Thoracic aorta (tissue), 2 donors: ENCODE measurements at places on chromosomes 13 and 19. TPM values are rescaled to one million over a fixed set of nuclear protein-coding genes. Genes with fewer than 3 reads are reported as not detected.

- H3K27me3 ChIP-seq, result no peaks in the 10 kb centered on the region
- H3K4me1 ChIP-seq, result peaks cover 7% of the 10 kb centered on the region
- H3K27ac ChIP-seq, result no peak overlapping the region
- no peaks in the 10 kb centered on the region for H3K36me3 ChIP-seq
- H3K4me3 ChIP-seq, result no peak overlapping the region
These were observed 17.3 kb downstream of the BICRA start for GRCh38 chr19:47626238-47626637.

DNA sequence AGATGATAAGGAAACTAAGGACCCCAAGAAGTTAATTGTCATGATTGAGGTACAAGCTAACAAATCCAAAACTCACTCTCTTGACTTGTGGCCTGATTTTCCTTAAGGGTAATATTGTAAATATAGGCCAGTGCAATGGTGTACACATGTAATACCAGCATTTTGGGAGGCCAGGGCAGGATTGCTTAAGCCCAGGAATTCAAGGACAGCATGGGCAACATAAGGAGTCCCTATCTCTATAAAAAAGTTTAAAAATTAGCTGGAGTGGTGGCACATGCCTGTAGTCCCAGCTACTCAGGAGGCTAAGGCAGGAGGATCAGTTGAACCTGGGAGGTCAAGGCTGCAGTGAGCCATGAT is 28.7 kb upstream of the GARRE1 start:
- H3K27me3 ChIP-seq, result no peaks in the 10 kb centered on the region
- no peak overlapping the region for H3K27ac ChIP-seq
- H3K36me3 ChIP-seq, result peaks cover 26% of the 10 kb centered on the region
- DNase-seq, result no peak

DNA sequence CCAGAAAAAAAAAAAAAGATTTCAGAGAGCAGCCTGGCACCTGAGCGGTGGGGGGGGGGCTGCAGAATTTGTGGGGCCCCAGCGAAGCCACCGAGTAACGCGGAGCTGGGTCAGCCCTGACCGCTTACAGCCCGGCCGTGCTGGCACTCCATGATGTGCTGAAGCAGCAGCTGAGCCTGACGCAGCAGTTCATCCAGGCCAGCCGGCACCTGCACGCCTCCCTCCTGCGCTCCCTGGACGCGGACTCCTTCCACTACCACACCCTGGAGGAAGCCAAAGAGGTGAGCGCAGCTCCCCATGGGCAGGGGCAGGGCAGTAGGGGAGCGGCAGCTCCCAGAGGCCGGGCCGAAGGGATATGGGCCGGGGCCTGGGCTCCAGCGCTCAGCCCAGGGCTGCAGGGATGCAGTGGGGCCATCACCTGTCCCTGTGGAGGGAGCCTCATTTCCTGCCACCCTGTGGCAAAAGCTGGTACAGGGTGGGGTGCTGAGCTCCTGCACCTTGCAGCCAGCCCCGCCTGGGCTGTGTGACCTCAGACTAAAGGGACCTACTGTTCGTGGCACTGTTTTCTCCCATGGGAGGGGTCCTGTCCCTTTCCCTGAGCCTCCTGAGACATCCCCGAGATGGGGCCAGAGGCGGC is 18.3 kb downstream of the C19orf44 start:
- no peaks in the 10 kb centered on the region for H3K27me3 ChIP-seq
- H3K36me3 ChIP-seq, result peaks cover 47% of the 10 kb centered on the region
- H3K4me1 ChIP-seq, result no peaks in the 10 kb centered on the region
- no peak overlapping the region for H3K27ac ChIP-seq

GRCh38 chr13:76043874-76044273 is 407.7 kb downstream of the LMO7 start:
- H3K36me3 ChIP-seq, result no peaks in the 10 kb centered on the region
- DNase-seq, result no peak

- no peak overlapping the region for H3K27ac ChIP-seq
- H3K36me3 ChIP-seq, result no peaks in the 10 kb centered on the region
- no peak for DNase-seq
These were observed 19.6 kb downstream of the CELF5 start for GRCh38 chr19:3243819-3244700.

GRCh38 chr13:27403203-27403678 is 21.2 kb upstream of the GTF3A start:
- no peaks in the 10 kb centered on the region for H3K27me3 ChIP-seq
- no peak for DNase-seq
- H3K36me3 ChIP-seq, result no peaks in the 10 kb centered on the region

DNA sequence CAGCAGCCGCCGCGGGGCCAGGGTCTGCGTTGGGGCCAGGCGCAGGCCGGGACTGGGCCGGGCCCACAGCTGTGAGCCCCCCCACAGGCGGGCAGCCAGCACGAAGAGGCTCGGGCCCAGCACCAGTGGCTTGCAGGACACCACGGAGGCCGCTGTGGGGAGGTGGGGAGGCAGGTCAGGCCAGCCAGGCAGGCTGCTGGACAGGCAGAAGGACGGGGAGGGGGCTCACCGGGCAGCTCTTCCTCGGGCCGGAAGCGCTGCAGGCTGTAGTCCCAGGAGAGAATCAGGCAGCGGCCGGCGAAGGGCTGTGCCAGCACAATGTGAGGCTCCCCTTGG is 8.3 kb downstream of the LGI4 start:
- no peaks in the 10 kb centered on the region for H3K27me3 ChIP-seq
- no peaks in the 10 kb centered on the region for H3K36me3 ChIP-seq
- peaks cover 30% of the 10 kb centered on the region for H3K4me1 ChIP-seq
- no peak for DNase-seq

DNA sequence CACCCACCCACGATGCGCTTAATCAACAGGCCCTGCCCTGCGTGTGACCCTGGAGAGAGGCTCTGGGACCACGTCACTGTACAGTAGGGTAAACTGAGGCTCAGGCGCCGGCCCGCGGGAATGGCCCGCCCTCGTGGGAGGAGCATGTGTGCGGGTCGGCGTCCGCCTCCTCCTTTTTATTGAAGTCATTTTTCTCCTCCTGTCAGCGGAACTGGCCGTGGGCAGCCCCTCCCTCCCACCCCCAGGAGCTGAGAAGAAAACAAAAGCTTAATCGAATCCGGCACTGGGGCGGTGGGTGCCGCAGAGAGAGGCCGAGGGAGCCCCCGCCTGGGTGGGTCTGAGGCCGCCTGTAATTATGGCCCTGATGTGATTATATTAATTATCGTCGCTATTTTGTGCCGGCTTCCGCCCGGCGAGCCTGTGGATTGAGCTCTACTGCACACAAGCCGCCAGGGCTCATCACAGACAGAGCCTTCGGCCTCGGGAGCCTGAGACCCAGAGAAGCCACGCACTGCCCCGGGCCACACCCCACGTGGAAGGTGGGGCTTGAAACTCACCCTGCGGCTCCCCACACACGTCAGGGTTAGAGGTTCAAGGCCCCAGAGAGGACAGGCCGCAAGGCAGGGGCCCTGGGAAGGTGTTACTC is 7.0 kb downstream of the C2CD4C start:
- H3K4me3 ChIP-seq, result no peak overlapping the region
- no peak overlapping the region for H3K27ac ChIP-seq
- H3K27me3 ChIP-seq, result no peaks in the 10 kb centered on the region
- no peak for DNase-seq
- no peaks in the 10 kb centered on the region for H3K36me3 ChIP-seq

The PRRG2 gene
- total RNA-seq, result not detected

GRCh38 chr19:46529622-46530451 is 34.2 kb upstream of the PNMA8B start:
- H3K36me3 ChIP-seq, result no peaks in the 10 kb centered on the region
- H3K27me3 ChIP-seq, result no peaks in the 10 kb centered on the region
- no peak overlapping the region for H3K27ac ChIP-seq
- no peak for DNase-seq
- H3K4me1 ChIP-seq, result peaks cover 3% of the 10 kb centered on the region

DNA sequence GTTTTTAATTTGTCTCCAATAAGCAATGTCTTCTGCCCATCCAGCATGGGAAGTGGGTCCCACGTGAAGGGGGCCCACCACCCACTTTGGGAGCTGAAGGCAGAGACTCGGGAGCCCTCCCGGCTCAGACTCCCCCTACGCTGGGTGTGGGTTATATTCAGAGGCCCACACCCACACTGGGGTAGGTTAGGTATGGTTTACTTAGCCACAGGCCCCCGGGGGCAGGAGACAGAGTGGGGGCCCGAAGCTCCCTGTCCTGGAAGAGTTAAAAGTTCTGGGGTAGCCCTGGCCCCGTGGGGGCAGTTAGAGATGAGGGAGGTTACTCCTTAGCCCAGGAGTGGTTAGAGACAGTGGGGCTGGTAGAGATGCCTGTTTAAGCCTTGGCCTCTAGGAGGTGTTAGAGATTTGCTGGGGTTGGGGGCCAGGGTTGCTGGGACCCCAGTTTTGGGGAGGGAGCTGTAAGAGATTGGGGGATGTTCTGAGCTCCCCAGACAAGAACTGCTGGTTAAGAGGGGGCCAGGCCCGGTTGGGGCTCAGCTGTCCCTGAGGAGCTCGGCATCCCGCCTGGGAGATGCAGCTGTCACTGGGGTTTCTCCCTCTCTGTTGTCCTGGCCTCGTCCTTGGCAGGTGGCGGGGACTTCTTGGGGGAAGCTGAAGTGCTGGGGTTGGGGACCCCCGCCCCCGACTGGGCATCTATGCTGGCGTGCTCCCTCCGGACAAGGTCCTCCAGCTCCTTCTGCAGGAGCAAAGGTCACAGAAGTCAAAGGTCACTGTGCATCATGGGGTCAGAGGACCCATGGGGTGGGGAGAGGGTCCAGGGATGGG is 712 bp upstream of the RINL start:
- H3K27ac ChIP-seq, result peak overlapping the region; percentile 34
- no peaks in the 10 kb centered on the region for H3K27me3 ChIP-seq
- DNase-seq, result no peak
- peaks cover 15% of the 10 kb centered on the region for H3K36me3 ChIP-seq
- no peaks in the 10 kb centered on the region for H3K4me1 ChIP-seq
- no peak overlapping the region for H3K4me3 ChIP-seq

- no peaks in the 10 kb centered on the region for H3K4me1 ChIP-seq
- no peaks in the 10 kb centered on the region for H3K27me3 ChIP-seq
- no peaks in the 10 kb centered on the region for H3K36me3 ChIP-seq
- no peak for DNase-seq
These were observed 30.8 kb downstream of the SOX1 start for GRCh38 chr13:112097770-112098169.

DNA sequence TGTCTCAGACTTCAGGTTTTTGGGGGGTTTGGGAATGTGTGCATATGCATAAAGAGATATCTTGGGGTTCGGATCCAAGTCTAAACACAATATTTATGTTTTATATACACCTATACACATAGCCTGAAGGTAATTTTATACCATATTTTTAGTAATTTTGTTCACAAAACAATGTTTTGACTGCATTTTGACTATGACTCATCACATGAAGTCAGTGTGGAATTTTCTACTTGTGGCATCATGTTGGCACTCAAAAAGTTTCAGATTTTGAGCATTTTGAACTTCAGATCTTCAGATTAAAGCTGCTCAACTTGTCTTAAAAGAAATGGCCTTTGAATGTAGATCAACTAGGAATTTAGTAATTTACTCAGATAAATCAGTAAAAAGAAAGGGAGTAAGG is 712.9 kb upstream of the GPC6 start:
- DNase-seq, result no peak
- H3K4me3 ChIP-seq, result no peak overlapping the region
- H3K4me1 ChIP-seq, result no peaks in the 10 kb centered on the region
- H3K27ac ChIP-seq, result no peak overlapping the region

- no peak overlapping the region for H3K27ac ChIP-seq
- H3K36me3 ChIP-seq, result peaks cover 49% of the 10 kb centered on the region
- no peak for DNase-seq
- H3K27me3 ChIP-seq, result no peaks in the 10 kb centered on the region
- H3K4me1 ChIP-seq, result no peaks in the 10 kb centered on the region
These were observed 168.7 kb downstream of the KDM4B start for GRCh38 chr19:5137571-5138124.

- H3K27me3 ChIP-seq, result no peaks in the 10 kb centered on the region
- H3K4me3 ChIP-seq, result no peak overlapping the region
- H3K27ac ChIP-seq, result no peak overlapping the region
- DNase-seq, result no peak
These were observed 6.4 kb upstream of the ZNF333 start for GRCh38 chr19:14683439-14683838.

The KCNRG gene
- total RNA-seq, result 2.0 TPM

DNA sequence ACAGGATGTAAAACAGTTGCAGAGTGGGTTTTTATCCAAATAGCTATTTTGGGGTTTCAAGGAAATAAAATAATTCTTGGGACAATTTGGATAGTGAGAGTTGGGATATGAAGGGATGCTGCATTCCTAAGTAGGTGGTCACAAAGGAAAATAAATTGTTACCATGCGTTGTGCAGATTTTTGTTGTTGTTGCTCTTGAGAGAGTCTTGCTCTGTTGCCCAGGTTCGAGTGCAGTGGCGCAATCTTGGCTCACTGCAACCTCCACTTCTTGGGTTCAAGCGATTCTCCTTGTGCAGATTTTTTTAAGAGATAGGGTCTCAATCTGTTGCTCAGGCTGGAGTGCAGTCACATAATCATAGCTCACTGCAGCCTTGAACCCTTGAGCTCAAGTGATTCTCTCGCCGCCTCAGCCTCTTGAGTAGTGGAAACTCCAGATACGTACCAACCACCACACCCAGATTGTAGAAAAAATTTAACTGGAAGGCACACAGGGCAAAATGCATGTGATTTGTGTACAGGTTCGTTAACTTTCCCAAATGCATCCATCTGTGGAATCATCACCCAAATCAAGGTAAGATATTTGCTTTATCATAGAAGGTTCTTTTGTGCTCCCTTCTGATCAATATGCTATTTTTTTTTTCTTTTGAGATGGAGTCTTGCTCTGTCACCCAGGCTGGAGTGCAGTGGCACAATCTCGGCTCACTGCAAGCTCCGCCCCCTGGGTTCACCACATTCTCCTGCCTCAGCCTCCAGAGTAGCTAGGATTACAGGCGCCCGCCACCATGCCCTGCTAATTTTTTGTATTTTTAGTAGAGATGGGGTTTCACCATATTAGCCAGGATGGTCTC is 16.0 kb downstream of the SLC1A5 start:
- no peak for DNase-seq
- no peaks in the 10 kb centered on the region for H3K4me1 ChIP-seq
- no peak overlapping the region for H3K4me3 ChIP-seq
- H3K36me3 ChIP-seq, result peaks cover 21% of the 10 kb centered on the region

DNA sequence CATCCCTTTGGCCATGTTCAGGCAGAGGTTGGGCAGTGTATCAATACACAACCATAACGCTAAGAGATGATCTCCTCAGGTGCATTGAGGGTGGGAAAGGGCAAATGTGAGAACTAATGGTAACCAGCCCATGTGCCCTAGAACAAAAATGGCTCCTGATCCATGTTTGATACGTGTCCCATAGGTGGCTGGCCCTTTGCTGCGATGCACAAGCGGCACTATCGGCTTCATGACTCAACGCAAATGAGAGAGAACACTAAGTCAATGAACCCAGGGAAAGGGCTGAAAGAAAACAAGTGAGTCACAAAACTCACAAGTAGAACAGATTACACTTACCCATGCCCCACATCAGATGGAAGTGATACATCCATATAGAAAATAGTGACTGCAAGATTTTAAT is 201.7 kb downstream of the ABCC4 start:
- H3K27me3 ChIP-seq, result no peaks in the 10 kb centered on the region
- H3K4me1 ChIP-seq, result no peaks in the 10 kb centered on the region
- DNase-seq, result no peak
- no peaks in the 10 kb centered on the region for H3K36me3 ChIP-seq

- peak overlapping the region; percentile 75 for H3K27ac ChIP-seq
- H3K36me3 ChIP-seq, result no peaks in the 10 kb centered on the region
- H3K27me3 ChIP-seq, result no peaks in the 10 kb centered on the region
- peaks cover 34% of the 10 kb centered on the region for H3K4me1 ChIP-seq
- peak overlapping the region; percentile 60 for H3K4me3 ChIP-seq
These were observed 110.9 kb downstream of the SACS start for GRCh38 chr13:23322353-23323336.

GRCh38 chr13:98957731-98958442 is 20.0 kb downstream of the DOCK9 start:
- H3K36me3 ChIP-seq, result no peaks in the 10 kb centered on the region
- H3K4me3 ChIP-seq, result no peak overlapping the region
- H3K27ac ChIP-seq, result no peak overlapping the region
- no peak for DNase-seq
- H3K4me1 ChIP-seq, result no peaks in the 10 kb centered on the region
